ENCODE measurements at places on chromosomes 11 and 22. TPM values are rescaled to one million over a fixed set of nuclear protein-coding genes. Genes with fewer than 3 reads are reported as not detected.

GRIK4 gene
- total RNA-seq = not detected

RIMBP3B gene
- under 0.01 TPM for total RNA-seq

GNAZ gene
- total RNA-seq = 0.96 TPM

KIRREL3 gene
- 8.5 TPM for total RNA-seq

APLP2 gene
- total RNA-seq = 540 TPM

KRTAP5-10 gene
- total RNA-seq = not detected

TREH gene
- total RNA-seq = not detected
